ENCODE measurements at places on chromosomes 3 and 15.
A peak's percentile ranks its signal among the peaks of the same experiment; 100 is the strongest.

GRCh38 chr15:87227846-87228245, 1028.7 kb downstream of the NTRK3 start:
- no peak for DNase-seq

- no peak for DNase-seq
These were observed 46.1 kb downstream of the FRMD4B start for GRCh38 chr3:69339760-69340159.

DNA sequence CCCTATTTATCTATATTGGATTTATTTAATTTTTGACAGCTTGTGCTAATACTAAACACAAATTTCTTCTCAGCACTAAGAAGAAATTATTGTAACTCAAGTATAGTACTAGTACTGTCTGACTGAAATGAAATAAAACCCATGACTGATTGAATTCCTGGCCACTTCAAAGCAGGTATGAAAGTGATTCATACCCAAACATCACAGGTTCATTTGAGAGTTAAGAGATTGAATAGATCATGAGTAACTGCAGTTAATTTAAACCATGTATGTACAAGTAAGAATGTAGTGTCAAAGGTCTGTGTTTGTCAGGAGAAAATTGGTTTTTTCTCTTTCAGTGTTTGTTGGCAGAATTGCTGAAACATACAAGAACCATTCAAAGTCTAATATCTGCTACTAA, 332.0 kb upstream of the GRM7 start:
- no peak for DNase-seq

- peak; percentile 74 for DNase-seq
These were observed 408 bp downstream of the WDR82 start for GRCh38 chr3:52277972-52278509.

DNA sequence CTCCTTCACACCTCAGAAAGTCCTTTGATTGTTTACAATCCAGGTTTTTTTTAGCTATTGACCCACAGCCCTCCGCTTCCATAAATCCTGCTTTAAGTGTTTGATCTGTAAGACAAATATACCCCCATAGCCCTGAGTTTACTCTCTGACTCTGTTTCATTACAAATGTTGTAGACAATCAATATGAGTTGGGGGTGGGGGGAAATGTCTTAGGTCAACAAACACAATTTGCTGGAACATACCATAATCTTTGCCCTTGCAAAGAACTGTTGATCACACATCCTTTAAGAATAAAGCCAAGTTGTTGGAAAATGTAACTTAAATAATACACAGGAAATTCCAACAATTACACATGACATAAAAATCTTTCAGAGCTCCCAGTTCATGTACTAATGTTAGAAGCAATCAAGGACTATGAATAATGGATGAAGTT, 301.8 kb upstream of the SEMA6D start:
- no peak for DNase-seq

DNA sequence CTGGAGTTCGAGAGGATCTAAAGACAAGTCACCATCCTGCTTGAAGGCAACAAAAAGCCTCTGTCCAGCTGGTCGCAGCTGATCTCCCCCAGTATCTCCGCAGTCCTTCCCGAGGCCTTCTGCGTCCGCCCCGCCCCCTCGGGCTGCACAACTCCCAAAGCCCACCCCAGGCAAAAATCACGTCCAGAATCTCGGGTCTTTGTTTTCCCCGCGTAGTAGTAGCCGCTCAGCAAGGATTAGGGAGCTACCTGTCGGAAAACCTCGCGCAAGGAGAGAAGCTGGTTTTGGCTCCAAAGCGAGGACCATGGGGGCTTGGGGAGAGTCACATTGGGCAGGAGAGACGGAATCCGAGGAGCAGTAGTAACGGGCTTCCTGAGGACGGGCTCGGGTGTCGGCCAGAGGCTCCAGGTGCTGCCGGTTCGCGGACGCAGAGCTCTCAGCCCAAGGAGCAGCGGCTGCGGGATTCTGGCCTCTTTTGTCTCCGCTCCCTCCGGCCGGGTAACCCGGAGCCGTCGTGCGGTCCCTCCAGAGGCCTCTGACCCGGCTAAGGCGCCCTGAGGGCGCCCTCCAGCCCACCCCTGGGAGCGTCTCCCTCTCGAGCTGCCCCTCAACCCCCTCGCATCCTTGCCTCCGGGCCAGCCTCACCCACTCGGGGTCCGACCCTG, 401 bp downstream of the ZSCAN29 start:
- DNase-seq: peak; percentile 15

- DNase-seq: no peak
These were observed 347.8 kb downstream of the TBC1D5 start for GRCh38 chr3:17394541-17395155.

DNA sequence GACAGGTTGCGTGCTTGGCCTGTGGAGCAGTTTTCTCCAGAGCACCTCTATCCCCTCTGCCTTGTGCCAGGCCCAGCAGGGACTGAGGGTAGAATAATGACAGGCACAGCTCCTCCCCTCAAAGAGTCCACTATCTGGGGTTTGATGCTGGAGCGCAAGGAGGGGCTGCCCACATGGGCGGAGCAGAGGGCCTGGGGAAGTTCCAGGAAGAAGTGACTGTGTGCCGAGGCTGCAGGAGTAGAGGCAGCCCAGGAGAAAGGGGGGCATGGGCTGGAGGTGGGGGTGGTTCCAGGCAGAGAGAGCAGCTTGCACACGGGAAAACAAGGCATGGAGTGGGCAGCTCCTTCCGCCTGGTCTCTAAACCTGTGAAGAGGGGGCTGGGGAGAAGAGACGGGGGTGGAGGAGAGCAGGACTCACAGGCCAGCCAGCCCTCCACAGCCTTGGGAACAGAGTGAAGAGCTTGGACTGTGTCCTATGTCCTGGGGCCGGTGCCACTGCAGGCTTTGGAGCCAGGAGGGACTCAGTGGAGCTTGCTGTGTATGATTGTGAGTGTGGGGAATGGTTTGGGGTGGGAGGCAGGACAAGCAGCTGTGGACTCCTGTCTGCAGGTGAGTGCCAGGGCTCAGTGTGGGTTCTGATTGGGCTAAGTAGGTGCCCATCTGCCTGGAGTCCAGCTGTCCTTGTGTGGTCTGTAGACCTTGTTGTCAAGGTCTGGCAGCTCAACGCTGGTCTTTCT, 48.1 kb downstream of the APBA2 start:
- no peak for DNase-seq

GRCh38 chr3:64398476-64398875, 173.2 kb upstream of the PRICKLE2 start:
- DNase-seq: no peak

DNA sequence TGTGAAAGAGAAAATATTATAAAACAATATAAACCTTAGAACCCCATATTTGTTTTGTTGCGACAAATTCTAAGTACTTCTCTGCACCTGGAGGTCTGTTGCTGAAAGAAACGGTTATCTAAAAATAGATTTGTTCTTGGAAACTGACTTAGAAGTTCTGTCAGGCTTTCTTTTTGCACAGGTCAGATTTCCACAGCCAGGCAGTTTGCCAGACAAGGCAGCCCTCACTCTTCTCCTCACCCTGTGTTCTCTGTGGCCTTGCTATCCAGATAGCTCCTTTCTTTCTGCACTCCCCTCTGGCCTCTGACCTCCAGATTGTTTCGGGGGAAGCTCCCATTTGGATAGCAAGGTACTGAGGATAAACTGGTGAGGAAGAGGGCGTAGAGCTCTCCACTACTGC, 413.3 kb upstream of the ONECUT1 start:
- no peak for DNase-seq

- DNase-seq: no peak
These were observed 10.3 kb downstream of the CACNA2D2 start for GRCh38 chr3:50493086-50493485.

DNA sequence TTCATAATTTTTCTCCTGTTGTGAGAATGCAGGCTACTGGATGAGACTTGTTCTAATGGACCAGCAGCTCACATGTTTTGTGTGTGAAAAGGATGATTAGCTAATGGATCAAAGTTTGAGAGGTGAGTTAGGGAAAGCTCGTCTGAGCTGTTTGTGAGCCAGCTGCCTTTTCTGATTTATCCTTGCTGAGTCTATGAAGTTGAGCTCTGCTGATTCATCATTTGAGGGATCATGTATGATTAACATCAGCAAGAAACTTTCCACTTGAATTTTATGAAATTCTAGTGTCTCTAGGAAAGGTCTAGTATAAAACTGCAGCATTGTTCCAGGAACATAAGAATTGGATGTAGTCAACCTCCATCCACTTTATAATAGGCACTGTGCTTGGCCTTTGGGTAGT, 698.7 kb downstream of the NTRK3 start:
- DNase-seq: no peak
